ENCODE measurements at places on chromosomes 12 and 14.

DNA sequence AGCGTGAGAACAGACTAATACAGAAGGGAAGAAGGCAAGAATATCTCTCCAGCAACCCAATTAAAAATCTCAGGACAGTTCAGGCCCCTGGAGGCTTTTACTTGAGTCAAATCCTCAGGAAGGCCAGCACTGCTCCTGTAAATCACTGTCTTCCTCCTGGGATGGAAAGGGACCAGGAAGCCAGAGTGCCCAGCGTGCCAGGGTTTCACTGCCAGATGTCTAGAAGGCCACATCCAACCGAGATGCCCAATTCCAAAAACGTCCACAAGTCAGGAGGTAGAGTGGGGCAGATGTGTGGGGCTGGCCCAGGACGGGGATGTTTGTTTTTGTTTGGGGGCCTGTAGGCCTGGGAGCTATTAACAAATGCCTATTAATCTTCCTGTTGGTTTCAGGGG lies 332.0 kb downstream of the MED13L start:
- no peak for DNase-seq

GRCh38 chr12:118368821-118369220 lies 3.9 kb downstream of the TAOK3 start:
- no peak for DNase-seq

- DNase-seq, result no peak
These were observed 50.5 kb upstream of the HIF1A start for GRCh38 chr14:61644834-61645233.

DNA sequence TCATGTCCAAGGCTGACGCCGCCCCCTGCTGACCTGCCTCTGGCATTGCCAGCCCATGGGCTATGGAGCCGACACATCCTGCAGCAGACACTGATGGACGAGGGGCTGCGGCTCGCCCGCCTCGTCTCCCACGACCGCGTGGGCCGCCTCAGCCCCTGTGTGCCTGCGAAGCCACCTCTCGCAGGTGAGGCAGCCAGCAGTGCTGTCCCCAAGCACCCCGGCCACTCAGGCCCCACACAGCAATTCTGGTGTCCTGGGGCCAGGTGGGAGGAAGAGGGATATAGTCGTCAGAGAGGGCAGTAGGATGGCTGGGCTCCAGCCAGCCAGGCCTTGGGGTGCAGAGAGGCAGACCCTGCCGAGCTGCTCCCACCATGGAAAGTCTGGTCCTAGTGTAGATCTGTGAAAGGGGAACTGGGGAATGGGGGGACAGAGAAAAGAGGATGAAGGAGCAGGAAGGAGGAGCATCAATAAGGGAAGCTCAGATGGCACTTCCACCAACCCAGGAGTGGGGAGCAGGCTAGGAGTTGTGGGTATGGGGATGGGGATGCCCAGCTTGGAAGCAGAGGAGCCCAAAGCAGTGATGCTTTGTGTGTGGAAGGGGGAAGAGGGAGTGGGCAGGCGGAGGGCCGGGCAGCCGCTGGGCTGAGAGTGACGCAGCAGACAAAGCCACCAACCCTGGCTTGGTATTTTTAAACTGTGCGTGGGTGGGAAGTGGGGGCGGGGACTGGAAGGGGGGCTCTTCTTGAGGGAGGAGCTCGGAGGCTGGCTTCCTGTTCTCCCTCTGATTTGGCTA lies 4.7 kb downstream of the NAB2 start:
- no peak for DNase-seq

DNA sequence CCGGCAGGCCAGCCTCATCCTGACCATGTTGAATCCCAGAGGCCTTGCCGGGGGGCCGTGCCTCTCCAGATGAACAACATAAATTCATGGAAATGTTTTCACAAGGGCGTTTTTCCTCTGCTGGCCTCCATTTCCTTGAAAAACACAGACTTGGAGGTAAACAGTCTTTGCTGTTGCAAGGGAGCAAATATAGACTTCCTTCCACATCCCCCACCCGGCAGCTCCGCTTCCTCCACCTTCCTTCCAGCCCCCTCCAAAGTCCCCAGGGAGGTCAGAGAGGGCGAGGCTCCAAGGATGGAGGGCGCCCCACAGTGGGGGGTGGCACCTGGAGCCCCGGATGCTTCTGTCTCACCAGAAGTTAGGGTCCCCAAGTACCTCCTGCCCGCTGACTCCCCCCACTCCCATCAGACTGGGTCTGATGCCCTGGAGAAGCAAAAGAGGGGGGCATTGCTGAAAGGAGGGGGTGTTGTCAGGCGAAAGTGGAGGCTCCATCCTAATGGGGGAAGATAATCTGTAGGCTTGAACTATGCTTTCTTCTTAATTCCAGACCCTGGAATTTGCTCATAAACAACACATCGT lies 31.1 kb downstream of the CALM1 start:
- no peak for DNase-seq

DNA sequence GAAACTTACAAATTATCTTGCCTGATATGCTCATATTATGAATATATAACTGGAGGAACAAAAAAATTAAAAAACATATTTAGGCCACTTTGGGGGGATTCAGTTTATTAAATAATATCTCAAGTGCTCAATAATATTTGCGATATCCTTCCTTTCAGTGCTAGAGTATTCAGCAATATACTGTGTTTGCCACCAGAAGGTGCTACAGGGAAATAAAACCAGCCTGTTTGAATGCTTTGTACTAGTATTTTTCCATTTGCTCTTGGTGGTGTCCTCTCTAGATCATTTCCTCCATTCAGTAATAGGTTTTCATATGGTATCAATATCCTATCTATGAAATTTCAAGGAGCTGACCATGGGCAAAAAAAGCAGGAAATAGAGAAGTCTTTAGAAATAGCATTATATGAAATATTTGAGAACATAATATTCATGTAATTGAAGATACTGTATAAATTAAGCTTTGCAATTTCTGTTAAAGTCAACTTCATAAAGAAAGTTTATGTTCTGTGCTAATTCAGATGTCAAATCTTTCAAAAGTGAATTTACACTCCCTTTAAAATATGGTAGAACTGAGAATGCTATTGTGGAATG lies 106.2 kb upstream of the NAV3 start:
- DNase-seq, result no peak

DNA sequence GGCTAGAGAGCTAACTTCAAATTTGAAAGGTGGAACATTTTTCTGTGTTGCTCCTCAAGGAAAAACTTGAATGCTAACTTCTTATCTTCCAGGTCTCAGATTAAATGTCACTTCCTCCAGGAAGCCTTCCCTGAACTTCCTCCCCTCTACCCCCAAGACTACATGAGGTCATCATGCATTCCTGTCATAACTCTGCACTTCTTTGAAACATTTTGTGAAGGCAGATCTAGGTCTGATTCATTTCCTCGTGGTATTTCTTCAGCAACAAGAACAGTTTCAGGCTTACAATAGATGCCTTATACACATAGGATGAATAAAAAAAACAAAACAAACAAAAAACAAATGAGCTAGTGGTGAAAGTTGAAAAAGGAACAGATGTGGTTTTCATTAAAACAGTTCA lies 97.1 kb upstream of the SRRM4 start:
- peak; percentile 5 for DNase-seq

DNA sequence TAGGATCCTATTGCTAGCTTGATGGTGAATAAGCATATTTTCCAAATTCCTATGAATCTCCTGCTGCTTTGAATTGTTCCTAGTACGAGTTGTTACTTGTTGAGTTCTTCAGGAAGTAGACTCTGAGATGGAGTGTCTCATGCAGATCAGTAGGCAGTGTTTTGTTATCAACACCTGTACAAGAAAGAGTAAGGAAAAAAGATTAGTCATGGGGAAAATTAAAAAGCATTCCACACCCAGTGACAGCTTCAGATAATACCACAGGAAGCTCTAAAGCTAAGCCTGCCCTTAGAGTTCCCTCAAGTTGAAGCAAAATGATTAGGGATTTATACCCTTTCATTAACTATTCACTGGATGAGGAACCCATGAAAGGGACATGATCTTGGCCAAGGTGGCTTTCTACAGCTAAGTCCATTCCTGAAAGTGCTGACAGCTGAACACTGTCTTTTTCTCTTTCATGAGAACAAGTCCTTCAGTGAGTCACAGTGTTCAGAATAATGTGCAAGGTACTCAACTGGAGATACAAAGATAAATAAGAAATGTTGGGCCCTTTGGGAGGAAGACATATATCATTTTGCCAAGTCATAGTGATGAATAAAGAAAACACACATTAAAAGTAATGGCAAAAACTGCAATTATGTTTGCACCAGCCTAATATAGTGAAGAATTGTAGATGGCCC lies 49.1 kb downstream of the CCER1 start:
- no peak for DNase-seq

DNA sequence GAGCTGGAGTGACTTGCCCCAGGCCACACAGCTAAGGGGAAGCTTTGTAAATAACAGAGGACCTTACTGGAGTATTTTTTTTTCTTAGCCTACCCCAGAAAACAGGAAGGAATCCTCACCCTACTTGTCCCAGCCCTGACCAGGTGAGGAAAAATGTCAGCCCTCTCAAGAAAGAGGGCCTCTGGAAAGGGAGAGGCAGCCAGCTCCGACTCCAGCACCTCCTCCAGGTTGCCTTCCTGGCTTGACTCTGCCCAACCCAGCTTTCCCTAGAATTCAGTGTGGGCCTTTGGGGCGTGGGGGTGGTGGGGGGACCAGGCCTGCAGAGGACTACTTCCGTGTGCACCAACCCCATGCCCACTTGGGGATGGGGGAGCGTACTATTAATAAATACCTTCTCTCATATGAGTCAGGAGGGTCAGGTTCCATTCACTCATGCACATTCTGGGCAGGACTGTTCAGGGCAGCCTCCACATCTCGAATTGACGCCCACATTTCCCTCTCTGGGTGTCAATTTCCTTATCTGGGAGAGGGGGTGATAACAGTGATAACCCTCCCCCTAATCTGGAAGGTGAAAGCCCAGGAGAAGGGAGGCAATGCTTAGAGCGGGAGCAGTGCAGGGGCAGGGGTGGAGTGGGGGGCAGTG lies 5.2 kb downstream of the RHOF start:
- DNase-seq, result no peak

- no peak for DNase-seq
These were observed 25.2 kb upstream of the OAS1 start for GRCh38 chr12:112881602-112882001.

All from H54 (cell line).